ENCODE measurements at places on chromosomes 13 and 19.

DNA sequence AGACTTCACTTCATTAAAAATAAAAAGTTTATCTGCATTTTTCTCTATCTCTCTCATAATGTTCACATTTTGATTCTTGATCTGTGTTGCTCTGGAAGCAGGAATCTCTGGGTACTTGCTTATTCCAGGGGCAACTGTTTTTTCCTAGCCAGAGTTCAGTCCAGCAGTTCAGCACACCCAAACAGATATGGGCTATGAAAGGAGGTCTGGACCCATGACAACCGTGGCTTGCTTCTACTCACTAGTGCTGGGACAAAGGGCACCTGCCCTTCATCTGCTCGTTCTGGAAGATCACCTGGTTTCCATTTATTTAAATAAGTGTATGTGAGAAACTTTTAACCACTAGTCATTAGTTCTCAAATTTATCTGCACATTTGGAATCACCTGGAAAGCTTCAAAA, 36.0 kb downstream of the POLR1D start:
- DNase-seq: no peak

- no peak for DNase-seq
Observed at GRCh38 chr13:91247768-91248167, 99.7 kb upstream of the MIR17HG start.

GRCh38 chr13:46341112-46341711, 45.8 kb downstream of the RUBCNL start:
- no peak for DNase-seq

DNA sequence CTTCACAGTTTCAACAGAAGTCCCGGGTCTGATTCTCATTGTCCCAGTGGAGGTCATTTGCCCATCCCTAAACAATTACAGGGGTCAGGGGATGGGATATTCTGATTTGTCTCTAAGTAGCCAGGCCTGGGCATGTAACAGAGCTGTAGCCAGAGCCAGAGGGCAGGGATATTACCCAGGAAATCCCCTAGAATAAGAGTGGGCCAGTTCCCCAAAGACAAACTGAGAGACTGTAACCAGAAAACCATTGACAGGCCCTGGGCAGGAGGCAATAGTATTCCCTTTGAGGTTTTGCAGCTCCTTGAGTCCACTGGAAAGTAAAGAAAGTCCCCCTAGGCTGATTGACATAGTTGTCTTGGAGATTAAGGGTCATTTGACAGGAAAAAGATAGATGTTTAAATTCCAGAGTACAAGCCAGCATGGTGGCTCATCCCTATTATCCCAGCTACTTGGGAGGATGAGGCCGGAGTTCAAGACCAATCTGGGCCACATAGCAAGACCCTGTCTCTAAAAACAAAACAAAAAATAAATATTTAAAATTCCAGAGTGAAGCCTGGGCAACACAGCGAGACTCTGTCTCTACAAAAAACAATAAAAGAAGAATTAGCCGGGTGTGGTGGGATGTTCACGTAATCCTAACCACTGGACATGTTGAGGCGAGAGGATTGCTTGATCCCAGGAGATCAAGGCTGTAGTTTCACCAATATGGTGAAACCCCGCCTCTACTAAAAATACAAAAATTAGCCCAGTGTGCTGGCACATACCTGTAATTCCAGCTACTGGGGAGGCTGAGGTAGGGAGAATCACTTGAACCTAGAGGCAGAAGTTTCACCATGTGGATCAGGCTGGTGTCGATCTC, 1.9 kb upstream of the SDHAF1 start:
- no peak for DNase-seq

GRCh38 chr13:80828759-80829158, 487.8 kb upstream of the SPRY2 start:
- no peak for DNase-seq

GRCh38 chr13:46858776-46859175, 38.1 kb downstream of the HTR2A start:
- no peak for DNase-seq

DNA sequence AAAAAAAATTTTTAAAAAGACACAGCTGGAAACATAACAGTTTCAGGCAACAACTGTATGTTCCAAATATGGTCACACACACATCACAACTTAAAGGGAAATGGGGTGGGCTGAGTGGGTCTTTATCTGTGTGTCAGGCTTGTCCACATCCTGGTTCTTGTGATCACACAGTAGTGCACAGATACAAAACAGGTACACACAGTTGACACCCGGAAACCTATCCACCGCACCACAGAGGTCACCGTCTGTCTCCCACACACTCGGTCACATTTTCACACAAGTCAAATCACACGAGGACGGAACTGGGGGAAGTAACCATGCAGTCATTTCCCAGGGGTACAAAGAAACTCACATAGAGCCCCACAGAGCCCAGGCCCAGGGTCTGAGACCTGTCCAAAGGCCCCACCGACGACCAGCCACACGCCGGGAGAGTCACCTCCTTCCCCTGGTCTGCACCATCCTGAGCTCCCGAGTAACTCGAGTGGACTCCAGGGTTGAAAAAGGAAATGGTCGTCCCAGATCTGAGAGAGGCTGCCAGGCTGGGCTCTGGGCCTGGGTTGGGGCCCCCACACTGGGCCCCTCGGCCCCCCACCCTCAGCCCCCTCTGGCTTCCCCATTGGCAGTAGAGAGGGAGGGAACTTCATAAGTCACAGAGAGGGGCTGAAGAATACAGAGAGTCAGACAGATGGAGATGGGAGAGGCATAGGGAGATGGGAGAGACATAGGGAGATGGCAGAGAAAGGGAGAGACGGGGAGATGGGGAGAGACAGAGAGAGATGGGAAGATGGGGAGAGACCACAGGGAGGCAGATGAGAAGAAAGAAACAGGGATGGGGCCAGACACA, 1.3 kb upstream of the PPAN start:
- no peak for DNase-seq

GRCh38 chr13:93859716-93860115, 619.8 kb downstream of the DCT start:
- no peak for DNase-seq

- DNase-seq: no peak
Observed at GRCh38 chr19:4149518-4150288, 3.7 kb upstream of the CREB3L3 start.

GRCh38 chr13:23203516-23203915, 22.7 kb downstream of the SGCG start:
- no peak for DNase-seq

Measured in iPS DF 6.9 (cell line).